HT1080 (cell line): ENCODE measurements at places on chromosomes 1 and 21.

GRCh38 chr1:42852608-42852980 is 6.2 kb downstream of the ZNF691 start:
- DNase-seq = no peak

GRCh38 chr1:226901421-226901820 is 31.0 kb downstream of the PSEN2 start:
- DNase-seq = no peak

DNA sequence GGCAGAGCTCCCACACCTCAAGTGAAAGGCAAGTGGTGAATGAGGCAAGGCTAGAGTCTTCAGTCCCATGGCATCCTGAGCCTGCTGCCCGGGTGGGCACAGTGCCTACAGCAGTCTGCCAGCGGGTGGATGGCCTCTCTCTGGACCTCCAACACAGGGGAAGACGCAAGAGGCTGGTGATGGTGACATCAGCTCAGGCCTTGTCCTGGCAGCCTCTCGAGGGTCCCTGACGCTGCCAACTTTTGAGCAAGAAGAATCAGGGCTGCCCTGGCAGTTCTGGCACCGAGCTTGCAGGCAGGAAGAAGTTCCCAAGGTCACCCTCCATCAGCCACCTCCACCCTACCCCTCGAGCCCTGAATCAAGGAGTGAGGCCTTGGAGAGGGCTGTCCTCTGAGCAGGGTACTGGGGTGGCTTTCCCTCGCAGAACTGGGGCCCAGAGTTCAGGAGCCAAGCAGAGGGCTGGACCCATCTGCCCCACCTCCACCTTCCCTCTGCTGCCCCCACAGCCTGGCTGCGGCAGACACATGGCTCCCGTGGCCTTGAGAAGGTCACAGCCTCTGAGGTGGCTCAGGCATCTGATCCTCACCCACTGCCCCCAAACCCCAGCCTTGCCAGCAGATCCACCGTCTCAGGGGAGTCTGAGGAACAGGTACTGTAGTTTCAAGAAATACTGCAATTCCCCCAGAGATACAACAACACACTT is 5.8 kb downstream of the RAP1GAP start:
- no peak for DNase-seq

DNA sequence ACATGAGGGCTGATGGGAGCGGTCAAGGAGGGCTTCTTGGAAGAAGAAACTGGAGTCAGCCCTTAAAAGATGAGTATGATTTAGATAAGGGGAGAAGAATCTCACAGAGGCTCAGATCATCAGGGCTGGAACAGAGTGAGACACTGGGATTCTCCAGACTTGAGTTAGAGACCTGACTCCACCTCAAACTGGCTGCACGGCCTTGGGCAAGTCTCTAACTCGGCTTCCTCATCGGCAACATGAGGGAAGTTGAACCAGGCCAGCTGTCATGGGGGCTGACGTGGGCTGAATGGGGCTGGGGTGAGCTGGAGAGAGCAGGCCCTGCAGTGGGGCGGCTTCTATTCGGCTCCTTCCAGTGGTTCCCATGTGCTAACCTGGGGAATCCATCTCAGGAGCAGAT is 2.5 kb downstream of the C1QC start:
- DNase-seq = no peak

GRCh38 chr1:172286629-172287076 is 133.8 kb upstream of the C1orf105 start:
- peak; percentile 63 for DNase-seq

- DNase-seq = no peak
These were observed 1.7 kb downstream of the HSPG2 start for GRCh38 chr1:21935393-21935804.
